Heart left ventricle (tissue), 16 donors: ENCODE measurements at places on chromosomes 16 and 17.

DNA sequence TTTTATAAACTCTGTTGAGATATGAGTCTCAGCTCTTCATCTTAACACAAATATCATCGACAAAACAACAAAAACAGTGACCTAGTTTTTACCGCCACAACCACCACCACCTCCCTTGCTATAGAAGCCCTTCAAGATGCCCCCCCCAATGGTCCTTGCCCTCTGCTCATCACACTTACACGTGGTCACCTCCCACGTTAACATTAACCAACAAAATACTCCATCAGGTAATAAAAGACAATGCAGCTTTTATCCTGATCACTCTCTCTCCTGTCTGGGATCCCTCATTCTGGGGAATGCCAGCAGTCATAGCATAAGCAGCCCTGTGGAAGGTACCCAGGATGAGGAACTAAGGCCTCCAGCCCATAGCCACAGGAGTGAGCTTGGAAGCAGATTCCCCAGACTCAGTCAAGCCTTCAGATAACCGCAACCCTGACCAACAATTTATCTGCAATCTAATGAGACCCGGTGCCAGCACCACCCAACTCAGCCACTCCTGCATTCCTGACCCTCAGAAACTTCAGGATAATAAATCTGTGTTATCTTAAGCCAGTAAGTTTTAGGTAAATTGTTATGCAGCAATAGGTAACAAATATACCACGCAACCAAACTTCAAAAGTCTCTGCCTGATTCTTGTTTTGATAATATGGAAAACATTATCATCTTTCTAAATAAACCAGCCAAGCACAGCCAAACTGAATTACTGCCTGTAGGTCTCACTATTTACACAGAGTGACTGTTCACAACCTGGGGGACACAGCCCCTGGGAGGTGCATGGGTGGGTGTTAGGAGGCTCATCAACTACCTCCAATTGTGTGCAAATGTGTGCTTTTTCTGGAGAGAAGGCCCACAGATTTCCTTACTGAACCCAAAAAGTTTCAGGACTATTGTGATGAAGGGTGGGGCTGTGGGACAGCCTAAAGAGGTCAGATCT, 6.1 kb downstream of the PECAM1 start:
- no peaks in the 10 kb centered on the region for H3K36me3 ChIP-seq
- peaks cover 4% of the 10 kb centered on the region for H3K4me1 ChIP-seq
- H3K27ac ChIP-seq, result peak overlapping the region; percentile 86
- peak overlapping the region; percentile 27 for H3K4me3 ChIP-seq

DNA sequence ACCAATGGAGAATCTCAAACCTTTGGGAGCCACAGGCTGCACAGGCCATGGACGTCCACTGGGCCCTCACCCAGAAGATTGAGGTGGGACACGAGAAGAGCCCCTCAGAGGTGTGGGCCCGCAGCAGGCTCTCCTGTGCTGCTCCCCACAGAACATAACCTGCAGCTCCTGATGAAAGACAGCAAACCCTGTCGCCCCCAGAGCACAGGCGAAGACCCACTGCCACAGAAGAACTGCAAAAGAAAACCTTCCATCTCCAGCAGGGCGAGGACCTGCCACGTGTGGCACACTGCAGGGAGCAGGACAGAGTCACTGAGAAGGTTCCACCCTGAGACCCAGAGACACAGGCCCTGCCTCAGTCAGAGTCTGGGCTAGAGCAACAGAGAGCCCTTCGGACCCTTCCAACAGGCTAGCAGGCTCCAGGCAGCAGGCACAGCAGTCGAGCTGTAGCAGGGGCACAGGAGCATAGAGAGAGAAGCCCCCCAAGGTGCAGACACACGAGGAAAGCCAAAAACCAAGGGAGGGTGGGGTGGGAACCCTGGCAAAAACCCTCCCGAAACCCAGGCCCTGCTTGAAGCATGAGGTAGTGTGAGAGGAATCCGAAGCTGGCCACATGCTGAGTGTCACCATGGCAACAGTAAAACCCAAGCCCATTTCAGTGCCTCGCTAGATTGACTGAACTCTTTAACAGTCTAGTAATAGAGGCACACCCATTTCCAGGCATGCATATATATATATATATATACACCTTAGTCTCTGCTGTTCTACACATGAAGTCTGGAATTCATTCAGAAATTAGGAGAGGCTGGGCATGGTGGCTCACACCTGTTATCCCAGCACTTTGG, 60.0 kb upstream of the CHMP6 start:
- no peak overlapping the region for H3K4me3 ChIP-seq
- H3K4me1 ChIP-seq, result no peaks in the 10 kb centered on the region
- peak; percentile 9 for DNase-seq

DNA sequence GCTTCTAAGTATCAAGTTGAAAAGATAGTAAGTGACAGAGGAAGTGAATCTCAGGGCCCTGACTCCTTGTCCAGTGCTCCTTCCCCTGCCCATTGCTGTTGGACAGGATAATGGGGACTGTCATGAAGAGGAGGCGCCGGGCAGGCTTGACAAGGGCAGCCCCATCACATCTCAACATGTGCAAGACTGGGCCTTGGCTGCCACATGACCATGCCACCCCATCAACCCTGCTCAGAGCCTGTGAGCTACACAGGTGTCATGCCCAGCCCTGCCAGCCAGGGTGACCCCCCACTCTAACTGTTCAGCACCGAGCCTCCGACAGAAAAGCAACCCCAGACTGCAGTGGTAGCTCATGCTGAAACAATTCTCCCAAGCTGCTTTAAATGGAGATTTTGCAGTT, 171.6 kb downstream of the C16orf78 start:
- no peak overlapping the region for H3K27ac ChIP-seq
- DNase-seq, result no peak
- no peaks in the 10 kb centered on the region for H3K4me1 ChIP-seq
- no peaks in the 10 kb centered on the region for H3K36me3 ChIP-seq

GRCh38 chr17:81834831-81835267, at the start of gene PPP1R27:
Gene PPP1R27, minus strand, starts transcription at chr17:81835050. Its CDS starts 97 bp downstream, at chr17:81834953.
- no peaks in the 10 kb centered on the region for H3K27me3 ChIP-seq
- peak within 1 kb of the TSS; percentile 94 for H3K27ac ChIP-seq
- H3K4me1 ChIP-seq, result peaks cover 27% of the 10 kb centered on the region
- no peaks in the 10 kb centered on the region for H3K36me3 ChIP-seq
- H3K4me3 ChIP-seq, result peak within 1 kb of the TSS; percentile 50
